ENCODE measurements at places on chromosomes 1 and 21.

DNA sequence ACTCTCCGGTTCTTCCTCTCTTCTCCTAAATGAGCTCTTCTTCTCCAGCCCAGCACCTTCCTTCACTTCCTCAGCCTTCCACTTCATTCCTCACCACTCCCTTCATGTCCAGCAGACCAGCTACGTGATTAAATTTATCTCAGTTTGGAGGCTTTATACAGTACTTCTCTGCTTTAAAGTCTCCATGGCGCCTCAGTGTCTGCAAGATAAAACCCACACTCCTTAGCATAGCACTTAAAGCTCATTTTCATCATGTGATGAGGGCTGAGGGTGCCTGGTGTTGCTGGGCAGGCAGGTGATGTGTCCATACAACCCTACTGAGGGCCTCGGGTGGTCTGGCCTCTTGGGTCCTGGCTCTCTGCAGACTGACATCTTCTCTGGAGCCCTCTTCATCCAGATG, 7.7 kb downstream of the SLC5A9 start:
- peak; percentile 76 for DNase-seq

DNA sequence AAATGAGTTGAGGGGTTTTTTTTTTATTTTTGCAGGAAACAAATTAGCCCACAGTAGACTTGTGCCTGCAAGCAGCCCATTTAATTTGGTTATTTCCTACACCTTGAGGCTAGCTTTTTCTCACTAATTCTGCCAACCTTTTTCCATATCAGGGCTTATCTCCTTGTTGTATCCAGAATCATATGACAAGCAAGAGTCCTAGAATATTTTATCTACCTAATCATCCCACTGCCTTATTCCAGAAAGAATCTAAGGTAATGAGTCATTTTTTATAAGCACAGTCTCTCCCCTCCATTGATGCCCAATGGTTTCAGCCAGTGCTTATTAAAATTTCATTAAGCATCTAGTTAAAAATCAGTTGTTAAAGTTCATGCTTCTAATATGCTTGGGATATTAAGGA, 324.1 kb downstream of the BARHL2 start:
- DNase-seq, result no peak

- no peak for DNase-seq
Observed at GRCh38 chr1:181947441-181947840, 114.1 kb downstream of the ZNF648 start.

GRCh38 chr1:2163205-2163604, 31.4 kb downstream of the FAAP20 start:
- DNase-seq, result no peak

Data from umbilical cord (tissue), 2 donors.